H1 (cell line): ENCODE measurements at places on chromosomes 5 and 9.

DNA sequence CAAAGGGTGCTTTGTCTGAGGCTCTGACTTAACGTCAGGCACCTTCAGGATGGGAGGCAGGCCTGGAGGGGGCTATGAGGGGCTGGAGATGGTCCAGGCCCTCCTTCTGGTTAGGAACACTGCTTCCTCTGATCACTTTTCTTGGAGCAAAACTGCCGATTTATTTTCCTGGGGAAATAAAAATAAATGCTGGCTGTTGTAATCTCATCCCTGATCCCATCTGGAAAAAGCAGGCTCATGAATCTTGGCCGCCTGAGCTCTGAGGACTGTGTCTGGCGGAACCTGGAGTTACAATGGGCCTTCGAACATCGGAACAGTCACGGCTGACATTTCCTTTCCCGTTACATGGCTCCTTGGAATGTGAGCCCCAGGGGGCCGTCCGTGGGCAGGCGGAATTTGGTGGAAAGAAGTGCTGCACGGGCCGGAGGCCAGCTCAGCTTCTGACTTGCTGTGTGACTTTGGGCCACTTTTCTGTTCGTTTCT lies 157.8 kb downstream of the RGS3 start:
- peak; percentile 49 for DNase-seq

DNA sequence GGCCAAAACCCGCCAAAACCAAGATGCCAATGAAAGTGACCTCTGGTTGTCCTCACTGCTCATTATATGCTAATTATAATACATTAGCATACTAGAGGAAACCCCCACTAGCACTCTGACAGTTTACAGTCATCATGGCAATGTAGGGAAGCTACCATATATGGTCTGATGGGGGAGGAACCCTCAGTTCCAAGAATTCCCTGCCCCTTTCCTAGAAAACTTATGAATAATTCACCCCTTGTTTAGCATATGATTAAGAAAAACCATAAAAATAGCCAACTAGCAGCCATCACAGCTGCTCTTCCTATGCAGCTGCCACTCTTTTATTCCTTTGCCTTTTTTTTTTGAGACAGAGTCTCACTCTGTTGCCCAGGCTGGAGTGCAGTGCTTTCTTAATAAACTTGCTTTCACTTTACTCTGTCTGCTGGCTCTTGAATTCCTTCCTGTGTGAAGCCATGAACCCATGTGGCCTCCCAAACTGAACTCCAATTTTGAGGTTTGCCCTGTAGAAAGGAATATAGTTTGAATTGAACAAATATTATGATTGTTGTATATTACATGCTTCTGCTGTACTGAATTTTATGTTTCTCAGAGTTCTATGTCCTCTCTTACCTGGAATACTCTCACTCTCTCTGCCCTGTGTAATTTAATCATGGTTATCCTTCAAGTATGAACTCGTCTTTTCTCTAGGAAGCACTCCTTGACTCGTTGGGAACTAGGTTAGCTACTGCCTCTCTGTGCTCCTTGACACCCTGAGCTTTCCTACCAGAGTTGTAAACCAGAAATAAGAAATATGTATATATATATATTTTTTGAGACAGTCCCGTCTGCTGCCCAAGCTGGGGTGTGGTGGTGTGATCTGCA lies 59.8 kb downstream of the KIAA1958 start:
- DNase-seq = no peak

DNA sequence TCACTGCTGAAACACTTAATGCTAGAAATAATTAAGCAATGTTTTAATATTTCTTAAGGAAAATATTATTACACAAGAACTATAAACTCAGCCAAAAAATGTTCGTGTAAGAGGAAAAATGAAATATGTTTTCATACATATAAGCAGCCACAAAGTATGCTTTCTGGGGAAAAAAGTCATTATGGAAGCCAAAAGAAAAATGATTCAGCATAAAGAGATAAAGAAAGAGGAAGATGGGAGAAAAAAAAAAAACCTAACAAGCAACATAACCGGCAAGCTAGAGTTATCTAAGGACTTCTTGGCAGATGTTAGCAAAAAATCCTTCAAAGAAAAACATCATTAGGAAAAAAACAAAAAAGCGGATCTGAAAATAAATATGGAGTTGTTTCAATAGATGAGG lies 179.1 kb downstream of the MUSK start:
- no peak for DNase-seq

- no peak for DNase-seq
These were observed 815.7 kb downstream of the SEMA5A start for GRCh38 chr5:8730194-8730593.
